ENCODE measurements at places on chromosomes 2 and 18.

DNA sequence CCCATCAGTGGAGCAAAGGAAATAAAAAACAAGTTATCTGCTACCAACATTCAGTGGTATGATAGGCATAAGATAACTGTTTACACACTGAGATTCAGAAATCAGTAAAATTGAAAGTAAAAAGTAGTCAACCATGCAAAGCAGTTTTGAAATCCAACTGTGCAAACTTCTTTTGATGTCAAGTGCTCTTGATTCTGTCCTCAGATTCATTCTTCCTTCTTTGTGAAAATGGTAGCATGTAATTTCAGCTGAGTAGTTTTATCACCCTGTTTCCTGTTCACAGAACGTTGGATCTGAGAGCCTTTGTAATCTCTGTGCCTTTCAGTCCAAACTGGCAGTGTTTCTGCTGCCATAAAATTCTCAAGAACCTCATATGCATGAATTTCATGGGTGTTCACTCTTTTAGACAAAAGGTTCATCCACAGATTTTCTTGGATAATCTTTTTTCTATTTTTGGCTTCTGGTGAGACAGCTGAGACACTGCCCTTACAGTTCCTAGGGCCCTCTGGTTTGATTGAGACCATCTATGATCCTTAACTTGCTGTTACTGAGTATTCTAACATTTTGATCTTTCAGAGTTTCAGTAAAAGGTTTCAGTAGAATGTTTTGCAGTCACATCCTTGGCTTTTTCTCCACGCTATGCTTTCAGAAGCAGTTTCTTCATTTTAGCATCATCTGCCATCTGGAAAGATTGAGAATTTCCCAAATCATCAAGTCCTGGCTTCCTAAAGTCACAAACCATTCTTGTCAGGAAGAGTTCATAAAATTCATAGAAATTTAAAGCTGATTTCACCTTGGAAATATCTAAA, 272.3 kb upstream of the EPHA4 start:
- no peak for DNase-seq

- no peak for DNase-seq
Measured at GRCh38 chr18:36663312-36663711, 165.5 kb downstream of the TPGS2 start.

GRCh38 chr2:2714408-2714807, 383.3 kb upstream of the MYT1L start:
- no peak for DNase-seq

DNA sequence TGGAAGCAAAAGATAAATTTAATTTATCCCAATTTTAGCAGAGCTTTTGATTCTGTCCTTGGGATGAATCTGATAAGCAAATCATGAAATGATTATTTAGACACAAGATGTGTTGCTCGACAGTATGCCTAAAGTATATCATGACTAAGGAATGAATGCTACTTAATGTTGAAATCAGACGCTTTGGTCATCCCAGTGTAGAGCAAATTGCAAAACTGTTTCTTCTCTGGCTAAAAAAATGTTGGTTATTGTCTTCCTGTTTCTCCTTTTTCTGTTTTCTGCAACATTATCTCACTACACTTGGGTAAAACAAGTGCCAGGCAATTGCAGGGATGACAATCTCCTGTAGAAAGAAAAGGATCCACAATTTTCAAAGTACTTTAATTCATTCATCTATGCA, 66.4 kb downstream of the BABAM2 start:
- no peak for DNase-seq

- no peak for DNase-seq
Measured at GRCh38 chr2:221447310-221447709, 124.8 kb downstream of the EPHA4 start.

DNA sequence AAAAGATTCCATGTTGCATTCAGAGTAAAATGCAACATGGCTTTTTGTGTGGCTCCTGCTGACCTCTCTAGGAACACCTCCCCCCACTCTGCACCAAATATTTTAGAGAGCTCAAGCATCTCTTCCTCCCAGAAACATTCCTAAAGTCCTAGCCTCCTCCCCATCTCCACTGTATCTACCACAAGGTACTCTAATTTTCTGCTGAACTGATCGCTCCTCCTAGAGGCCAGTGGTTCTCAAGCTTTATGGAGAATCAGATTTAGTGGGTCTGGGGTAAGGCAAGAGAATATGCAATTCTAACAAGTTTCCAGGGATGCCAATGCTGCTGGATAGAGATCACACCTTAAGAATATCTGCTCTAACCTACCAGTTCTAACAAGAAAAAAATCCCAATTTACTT, 89.5 kb upstream of the HNRNPA3 start:
- DNase-seq: no peak

DNA sequence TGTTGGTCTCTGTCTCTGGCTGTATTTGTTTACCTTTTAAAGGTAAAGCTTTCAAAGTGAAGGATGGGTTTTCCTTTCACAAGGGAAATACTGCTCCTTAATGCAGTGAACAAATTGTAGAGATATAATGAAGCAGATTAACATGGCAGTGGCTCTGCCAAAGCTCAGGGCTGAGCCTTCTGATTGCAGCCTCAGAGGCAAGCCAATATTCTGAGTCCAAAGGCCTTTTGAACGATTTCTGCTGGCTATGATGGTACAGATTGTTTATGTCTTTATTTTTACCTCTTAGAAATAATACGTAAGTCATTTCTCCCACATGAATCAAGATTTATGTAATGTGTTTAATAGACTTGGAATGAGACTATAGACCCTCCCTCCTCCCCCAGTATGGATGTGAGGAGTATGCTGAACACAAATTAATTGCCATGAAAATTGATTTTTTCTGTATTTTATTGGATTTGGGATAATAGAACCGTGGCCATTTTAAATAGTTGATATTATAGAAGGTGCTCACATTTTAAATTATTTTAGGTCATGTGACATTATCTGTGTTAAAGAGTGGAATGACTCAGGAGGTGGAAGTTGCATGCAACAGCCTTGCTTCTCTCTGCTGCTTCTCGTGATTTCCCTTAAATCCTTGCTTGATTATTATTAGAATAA, 772 bp downstream of the SCN2A start:
- no peak for DNase-seq

DNA sequence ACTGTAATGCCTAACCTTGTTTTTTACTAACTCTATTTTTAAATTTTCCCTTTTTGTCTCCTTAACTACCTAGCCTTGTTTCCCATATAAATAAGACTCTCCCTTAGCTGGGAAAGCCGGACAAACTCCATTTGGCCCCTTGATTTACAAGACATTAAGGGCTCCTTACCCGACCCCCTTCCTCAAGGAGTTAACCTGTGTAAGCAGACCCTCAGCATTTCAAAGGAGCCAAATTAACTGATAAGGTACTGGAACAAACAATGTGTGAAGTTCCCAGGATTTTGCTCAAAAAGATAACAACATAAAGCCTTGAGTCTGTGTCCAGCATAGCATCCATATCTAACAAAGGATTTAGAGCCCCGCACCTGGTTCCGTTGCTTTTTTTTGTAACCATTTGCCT, 59.6 kb upstream of the C2orf15 start:
- no peak for DNase-seq

GRCh38 chr2:43057742-43058725, 168.4 kb downstream of the ZFP36L2 start:
- DNase-seq: no peak

GRCh38 chr18:73774811-73775509, 372.7 kb downstream of the FBXO15 start:
- DNase-seq: no peak

GRCh38 chr2:82992968-82993367, 1466.1 kb downstream of the SUCLG1 start:
- DNase-seq: no peak

DNA sequence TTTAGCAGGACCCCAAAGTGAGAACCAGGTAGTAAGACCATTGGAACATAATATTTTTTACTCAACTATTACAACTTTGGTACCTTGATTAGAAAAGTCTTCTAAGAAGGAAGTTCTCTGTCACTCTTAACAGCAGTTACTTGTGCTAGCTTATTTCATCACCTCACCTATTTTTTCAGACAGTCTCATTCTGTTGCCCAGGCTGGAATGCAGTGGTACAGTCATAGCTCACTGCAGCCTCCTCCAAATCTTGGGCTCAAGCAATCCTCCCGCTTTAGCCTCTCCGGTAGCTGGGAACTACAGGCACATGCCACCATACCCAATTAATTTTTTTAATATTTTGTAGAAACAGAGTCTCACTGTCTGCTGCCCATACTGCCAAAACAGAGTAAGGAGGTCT, 18.0 kb downstream of the ARPC2 start:
- DNase-seq: no peak

DNA sequence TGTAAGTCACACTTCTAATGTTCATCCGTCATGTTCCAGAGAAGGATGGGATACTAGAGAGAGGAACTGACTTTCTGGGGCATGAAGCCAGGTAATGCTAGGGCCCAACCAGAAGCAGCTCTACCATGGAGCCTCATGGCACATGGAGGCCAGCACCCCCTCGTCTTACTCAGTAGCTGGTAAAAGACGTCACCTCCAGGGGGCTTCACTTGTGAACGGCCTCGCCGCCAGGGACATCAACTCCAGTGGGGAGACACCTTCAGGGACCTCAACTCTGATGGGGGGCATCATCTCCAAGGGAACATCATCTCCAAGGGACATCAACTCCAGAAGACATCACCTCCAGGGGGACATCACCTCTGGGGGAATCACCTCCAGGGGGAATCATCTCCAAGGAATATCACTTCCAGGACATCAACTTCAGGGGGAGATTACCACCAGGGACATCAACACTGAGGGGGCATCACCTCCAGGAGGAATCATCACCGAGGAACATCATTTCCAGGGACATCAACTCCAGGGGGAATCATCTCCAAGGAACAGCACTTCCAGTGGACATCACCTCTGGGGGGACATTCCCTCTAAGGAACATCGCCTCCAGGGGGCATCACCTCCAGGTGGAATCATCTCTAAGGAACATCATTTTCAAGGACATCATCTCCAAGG, 168.4 kb downstream of the NDUFA10 start:
- DNase-seq: no peak

DNA sequence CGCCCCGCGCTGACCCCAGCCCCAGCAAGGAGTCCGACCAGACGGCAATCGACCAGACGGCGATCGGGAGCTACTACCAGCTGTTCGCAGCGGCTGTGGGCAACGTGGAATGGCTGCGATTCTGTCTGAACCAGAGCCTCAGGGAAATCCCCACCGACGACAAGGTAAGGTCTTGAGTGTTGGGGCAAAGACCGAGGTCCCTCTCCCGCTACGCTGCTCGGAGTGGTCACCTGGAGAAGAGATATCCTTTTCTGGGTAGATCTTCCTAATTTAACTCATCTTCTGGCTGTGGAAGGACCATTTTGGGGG, 704 bp downstream of the ANKRD53 start:
- no peak for DNase-seq

DNA sequence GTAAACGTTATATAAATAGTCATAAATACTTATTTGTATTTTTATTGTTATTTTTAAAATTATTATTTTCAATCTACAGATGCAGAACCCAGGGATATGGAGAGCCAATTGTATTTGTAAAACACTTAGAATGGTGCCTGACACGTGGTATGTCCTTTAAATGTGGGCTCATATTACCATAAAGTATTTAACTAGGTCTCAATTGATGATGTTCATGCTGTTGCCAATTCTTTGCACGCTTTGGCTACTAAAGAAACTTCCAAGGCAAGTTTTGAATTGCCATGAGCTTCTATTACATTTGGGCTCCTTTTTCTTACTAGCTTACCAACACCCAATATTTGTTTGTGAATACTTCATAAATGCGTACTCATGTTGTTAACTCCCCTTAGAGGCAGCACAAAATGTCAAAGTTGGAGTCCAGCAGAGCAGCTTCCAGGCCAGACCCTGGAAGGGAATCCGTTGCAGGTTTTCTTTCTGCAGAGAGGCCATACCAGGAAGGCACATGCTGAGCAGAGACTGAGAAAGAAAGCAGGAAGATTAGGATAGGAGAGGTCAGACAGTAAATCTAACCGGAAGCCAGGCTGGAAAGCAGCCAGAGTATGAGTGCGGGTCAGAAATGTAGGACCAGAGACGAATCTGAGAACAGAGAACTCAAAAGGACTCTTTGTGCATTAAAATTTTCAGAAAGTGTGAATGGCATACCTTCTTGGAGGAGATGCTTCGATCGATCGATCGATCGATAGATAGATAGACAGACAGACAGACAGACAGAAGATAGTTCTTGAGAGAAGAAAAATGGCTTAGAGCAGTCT, 4.2 kb upstream of the NOSTRIN start:
- DNase-seq: no peak

DNA sequence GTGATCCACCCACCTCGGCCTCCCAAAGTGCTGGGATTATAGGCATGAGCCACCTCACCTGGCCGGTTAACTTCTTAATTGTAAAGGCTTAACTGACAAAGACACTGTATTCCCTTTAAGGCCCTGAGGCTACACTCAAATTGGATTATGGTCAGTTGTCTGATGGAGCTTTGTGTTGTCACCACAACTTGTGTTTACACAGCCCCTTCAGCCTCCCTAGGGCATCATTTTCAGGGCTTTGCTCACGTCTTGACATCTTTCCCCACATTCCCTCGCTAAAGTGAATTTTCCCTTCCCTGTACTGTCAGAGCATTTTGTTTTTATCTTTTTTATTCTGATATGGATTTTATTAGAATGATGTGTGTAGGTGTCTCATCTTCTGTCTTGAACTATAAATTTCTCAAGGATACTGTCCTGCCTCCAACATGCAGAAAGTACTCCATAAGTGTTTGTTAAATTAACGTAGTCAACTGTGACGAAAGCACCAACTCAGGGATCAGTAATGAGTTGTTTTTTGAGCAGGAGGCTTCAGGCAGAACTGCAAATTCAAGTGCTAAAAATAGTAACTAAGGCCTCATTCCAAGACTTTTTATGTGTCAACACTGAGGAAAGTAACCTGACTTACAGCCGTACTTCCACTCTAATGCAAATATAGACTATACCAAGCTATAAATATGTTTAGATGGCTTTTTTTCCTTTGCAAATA, 77.1 kb upstream of the NARS1 start:
- DNase-seq: no peak

DNA sequence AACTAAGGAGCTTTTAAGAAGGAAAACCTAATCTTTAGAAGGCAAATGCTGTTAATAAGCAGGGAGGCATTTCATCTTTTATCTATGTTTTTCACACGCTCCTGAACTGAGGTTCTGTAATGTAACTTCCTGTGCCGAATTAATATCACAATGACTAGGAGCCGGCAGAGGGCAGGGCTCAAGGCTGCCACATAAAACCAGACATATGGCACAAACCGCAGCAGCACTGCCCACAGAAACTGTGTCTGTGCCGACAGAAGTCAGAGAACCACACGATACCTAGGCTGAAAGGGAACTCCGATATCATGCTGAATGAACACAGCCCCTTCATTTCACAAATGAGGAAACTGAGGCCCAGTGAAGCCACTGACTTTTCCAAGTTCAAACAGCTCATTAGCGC, 112.1 kb downstream of the EIPR1 start:
- no peak for DNase-seq

DNA sequence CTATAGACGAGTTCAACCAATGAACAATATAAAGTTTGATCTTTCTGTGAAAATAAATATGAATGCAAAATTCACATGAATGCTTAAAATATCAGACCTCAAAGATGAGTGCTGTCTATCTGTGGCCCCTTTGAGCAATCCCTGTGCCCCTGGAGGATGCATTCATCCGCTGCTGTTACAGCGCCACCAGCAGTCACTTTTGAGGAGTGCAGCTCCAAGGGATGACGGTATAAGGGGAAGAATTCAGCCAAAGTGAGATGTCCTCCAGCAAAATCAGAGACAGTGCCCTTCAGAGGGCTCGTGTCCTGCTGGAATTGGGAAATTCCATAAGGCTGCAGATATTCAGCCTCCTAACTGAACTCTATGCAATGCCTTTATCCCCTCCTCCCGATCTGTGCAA, 12.0 kb upstream of the CHRNA1 start:
- DNase-seq: no peak

- no peak for DNase-seq
Measured at GRCh38 chr2:47558116-47558767, 155.3 kb downstream of the MSH2 start.

- no peak for DNase-seq
Measured at GRCh38 chr2:46534589-46534988, 55.2 kb downstream of the TMEM247 start.
